ENCODE measurements at places on chromosomes 16 and 17.
A peak's percentile ranks its signal among the peaks of the same experiment; 100 is the strongest.

DNA sequence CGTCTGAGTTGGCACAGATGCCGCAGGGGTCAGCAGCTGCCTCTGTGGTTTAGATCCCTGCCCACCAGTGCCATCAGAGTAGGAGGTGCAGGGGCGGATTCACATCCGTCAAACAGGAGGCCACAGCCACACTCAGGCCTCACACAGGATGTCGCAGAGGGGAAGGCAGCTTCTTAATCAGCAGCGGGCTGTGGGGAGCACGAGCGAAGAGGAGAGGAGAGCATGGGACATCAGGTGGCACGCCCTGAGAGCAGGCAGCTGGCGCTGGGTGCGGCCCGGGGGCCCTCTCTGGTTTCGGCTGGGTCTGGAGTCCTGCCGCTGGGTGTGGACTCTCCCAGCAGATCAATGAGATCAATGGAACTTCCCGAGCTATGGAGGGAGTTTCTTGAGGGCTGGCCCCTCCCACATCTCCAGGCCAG lies 9.6 kb downstream of the LLGL2 start:
- no peak for DNase-seq

DNA sequence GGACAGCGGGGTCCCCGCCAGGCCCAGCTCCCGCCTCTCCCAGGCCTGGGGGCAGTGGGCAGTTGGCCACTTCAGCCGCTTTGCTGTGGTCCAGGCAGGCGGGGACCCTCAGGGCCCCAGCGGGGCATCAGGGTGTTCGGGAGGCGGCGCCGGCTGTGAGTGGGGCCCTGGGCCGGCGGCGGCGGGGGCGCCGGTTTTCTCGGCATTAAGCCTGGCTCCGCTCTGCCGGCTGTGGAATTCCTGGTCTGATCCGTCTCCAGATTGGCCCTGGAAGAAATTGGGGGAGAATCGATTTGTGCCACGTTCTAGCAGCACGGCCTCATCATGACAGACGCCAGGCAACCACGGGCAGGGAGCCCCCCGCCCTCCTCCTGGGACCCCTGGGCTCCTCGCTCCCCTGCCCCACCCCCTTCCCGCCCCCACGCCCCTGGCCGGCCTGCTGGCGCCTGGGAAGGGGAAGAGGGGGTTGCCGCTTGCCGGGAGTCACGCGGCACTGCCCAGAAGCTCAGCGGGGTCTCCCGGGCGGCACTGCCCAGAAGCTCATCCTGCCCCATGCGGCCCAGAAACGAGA lies 28.6 kb upstream of the SSTR5 start:
- DNase-seq: no peak

DNA sequence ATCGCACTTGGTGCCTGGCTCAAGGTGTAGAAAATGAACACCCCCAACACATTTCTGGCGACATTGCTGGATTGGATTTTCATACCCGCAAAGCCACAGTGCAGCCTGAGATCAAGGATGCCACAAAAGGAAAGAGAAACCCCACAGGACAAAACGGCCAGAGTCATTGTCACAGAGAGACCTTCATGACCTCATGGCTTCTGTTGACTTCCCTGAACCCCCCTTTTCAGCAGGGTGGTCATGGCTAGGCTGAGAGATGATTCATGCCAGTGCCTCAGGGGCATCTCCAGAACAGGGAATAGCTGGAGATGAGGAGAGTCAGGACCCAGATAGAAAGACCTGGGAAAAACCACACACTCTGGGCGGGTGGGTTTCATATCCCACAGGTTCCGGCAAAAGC lies 122.0 kb downstream of the C16orf95 start:
- DNase-seq: no peak

DNA sequence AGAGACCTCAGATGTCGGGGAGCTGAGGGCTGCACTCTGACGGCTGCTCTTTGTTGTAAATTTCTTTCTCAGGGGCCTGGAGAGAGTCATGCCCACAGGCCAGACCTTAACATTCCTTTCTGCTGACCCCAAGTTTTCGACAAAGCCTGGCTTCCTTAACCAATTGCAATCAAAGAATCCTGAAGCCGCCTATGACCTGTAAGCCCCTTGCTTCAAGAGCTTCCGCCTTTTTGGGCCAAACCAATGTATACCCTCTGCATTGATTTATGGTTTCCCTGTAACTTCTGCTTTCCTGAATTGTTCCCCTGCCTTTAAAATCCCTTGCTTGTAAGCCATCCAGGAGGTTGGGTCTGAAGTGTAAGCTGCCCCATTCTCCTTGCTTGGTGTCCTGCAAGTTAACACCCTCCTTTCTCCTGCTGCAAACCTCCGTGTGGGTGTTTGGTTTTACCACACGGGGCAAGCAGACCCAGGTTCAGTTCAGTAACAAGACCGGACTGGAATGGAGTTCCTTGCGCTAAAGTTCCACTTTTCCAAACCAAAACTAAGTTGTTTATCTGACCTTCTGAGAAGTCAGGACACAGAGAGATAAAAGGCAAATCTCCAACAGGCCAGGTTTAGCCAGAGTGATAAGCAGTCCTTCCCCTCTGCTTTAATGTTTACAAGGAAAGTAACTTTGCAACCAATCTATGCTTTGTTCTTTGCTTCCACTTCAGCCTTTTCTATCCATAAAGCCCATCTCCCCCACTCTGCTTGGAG lies 141.6 kb downstream of the KCNJ12 start:
- DNase-seq: no peak

GRCh38 chr17:59620064-59620359 lies 317 bp downstream of the CLTC start:
- DNase-seq: no peak

DNA sequence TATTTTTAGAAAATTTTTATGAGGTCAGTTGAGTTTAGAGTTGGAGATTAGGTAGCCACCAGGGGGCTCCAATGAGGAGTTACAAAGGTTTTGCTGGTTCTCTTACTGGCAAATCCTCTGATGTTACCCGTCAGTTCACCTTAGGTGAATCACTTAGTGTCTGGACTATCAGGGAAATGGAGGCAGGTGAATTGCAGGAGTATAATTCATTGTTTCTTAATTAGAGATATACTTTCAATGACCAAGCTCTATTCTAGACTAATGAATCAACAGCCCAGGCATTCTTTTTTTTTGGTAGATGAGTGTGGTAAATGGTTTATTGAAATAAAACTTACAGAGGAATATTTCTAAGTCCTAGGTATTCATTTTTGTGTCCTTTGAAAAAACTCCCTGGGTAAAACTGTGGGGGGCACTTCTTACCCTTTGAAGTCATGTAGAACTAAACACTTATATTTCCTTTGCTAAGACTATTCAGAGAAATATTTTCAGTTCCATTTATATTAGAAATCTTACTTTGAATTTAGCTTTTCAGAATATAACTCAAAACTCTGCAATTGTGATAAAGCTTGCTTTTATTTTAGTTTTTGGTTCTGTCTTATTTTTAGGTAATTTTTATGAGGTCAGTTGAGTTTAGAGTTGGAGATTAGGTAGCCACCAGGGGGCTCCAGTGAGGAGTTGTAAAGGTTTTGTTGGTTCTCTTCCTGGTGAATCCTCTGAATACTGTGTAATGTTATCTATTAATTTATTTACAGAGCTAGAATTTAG lies 17.7 kb downstream of the PSMD11 start:
- DNase-seq: peak; percentile 37

- DNase-seq: no peak
These were observed 7.6 kb downstream of the IFT20 start for GRCh38 chr17:28327709-28328108.

DNA sequence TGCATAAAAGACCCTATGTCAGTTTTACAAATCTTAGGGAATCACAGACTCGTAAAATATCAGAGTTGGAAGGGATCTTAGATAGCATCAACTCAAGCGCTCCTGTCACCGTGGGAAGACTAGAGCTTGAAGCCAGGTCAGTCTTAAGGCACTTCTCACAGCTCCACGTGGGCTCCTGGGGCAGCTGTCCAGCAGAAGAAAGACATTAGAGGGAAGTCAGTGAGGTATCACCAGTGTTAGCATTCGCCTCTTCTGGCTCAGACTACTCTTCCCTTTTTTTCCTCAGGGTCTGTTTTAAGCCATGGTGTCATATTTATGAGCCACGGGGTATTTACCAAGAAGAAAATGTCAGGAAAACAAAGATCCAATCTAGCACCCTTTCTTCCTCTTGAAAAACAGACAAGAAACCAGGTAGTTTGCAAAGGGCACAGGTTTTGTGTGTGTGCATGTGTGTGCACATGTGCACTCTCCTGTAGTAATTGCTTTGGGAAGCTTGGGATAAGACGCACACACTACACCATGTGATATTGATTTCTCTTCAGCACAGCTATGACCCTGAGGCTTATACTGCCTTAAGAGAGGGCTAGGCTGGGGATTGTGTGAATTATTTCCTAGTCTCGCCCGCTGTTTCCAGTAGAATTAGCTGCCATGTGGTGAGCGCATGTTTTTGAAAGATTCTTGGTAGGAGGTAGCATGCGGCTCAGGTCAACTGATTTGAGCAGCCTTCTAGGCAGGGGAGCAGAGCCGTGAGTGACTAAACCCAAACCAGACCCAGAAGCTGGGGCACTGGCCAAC lies 61.0 kb upstream of the ELAC2 start:
- no peak for DNase-seq

GRCh38 chr16:28317040-28317880 lies 24.9 kb downstream of the SBK1 start:
- DNase-seq: peak; percentile 65

- DNase-seq: no peak
These were observed 13.7 kb downstream of the BLMH start for GRCh38 chr17:30278032-30278431.

DNA sequence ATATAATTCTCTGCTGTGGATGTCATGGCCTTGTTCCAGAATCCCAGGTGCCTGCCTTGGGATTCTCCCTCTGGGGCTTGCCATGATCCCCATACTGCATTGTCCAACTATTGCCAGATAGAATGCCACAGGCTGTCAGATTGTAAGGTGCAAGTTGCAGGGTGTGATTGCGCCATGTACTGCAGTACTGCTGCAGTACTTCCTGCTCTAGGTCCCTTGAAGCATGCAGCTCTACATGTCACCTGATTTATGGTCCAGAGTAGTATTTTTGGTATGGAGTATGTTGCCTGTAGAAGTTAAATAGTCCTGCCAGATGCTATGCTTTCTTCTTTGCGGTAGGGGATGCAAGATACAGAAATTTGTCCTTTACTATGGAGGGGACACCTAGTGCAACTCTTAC lies 7.0 kb upstream of the SLFN5 start:
- DNase-seq: no peak

DNA sequence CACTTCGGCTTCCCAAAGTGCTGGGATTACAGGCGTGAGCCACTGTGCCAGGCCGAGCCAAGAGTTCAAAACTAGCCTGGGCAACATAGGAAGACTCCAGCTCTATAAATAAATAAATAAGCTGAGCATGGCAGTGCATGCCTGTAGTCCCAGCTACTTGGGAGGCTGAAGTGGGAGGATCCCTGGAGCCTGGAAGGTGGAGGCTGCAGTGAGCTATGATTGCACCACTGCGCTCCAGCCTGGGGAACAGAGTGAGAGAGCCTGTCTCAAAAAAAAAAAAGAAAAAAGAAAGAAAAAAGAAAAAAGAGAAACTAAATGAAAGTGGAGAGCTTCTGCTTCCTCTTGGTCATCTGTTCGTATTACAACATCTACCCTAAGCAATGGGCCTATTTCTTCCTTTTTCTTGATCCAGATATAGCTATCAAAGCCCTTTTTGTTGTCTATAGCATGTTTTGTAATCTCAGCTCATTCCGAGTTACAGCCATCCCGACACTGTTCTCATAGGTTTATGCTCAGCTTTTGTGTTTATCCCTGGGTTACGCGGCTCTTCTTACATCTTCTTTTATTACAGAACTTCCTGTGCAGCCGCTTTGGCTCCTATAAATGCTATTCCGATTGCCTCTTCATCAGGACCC lies 14.1 kb upstream of the MAPK3 start:
- no peak for DNase-seq

- DNase-seq: no peak
These were observed 6.0 kb upstream of the TXNDC11 start for GRCh38 chr16:11748404-11749254.

- DNase-seq: no peak
These were observed 1.5 kb downstream of the CRHR1 start for GRCh38 chr17:45785480-45786193.

- DNase-seq: no peak
These were observed 420.9 kb upstream of the SOX9 start for GRCh38 chr17:71699907-71700306.

- no peak for DNase-seq
These were observed 199.4 kb upstream of the CACNG5 start for GRCh38 chr17:66635386-66636045.

DNA sequence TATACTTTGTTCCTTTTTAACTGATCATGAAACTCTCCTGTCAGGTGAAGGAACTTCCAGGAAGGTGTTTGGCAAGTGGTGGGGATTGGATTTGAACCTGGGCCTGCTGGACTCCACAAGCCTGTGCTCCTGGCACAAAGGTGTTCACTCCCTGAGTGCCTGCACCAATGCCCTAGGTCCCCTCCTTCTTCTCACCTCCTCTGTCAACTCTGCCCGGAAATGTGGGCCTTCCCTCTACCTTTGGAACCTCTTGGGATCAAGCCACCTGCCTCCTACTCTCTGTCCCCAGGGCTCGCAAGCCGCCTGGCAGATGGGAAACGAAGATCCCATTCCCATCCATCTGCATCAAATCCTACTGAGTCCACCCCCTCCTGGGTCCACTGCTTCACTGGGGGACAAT lies 40.0 kb downstream of the RTN4RL1 start:
- DNase-seq: no peak

GRCh38 chr17:77045441-77046041 lies 95.2 kb upstream of the SEC14L1 start:
- no peak for DNase-seq

DNA sequence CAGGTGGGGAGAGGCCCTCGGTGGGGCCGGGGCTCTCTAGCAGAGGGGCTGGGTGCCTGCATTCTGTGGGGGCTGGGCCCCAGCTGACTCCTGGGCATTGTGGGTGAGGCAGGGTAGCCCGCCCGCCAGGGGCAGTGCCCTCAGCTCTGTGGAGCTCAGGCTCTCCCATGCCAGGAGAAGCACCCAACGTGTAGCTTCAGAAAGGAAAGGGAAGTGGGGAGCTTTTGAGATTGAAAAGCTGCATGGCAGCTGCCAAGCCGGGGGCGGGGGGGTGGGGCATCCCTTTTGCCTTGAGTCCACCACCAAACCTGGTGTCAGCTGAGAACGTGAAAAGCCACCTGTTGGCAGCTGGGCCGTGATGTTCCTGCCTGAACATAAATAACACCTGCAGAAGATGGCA lies 192.1 kb upstream of the CIBAR2 start:
- no peak for DNase-seq

GRCh38 chr17:851924-852323 lies 69.8 kb downstream of the MRM3 start:
- no peak for DNase-seq

Data from activated CD8-positive, alpha-beta memory T cell treated with anti-CD3 and anti-CD28 coated beads for 1 hour (primary cell).